ENCODE measurements at places on chromosomes 3 and 15.
A peak's percentile ranks its signal among the peaks of the same experiment; 100 is the strongest.

GRCh38 chr15:67550522-67550921 lies 8.0 kb downstream of the MAP2K5 start:
- DNase-seq = no peak

- DNase-seq = no peak
Observed at GRCh38 chr3:43873723-43874122, 183.0 kb downstream of the ABHD5 start.

- no peak for DNase-seq
Observed at GRCh38 chr15:90979582-90979981, 14.8 kb downstream of the PRC1 start.

DNA sequence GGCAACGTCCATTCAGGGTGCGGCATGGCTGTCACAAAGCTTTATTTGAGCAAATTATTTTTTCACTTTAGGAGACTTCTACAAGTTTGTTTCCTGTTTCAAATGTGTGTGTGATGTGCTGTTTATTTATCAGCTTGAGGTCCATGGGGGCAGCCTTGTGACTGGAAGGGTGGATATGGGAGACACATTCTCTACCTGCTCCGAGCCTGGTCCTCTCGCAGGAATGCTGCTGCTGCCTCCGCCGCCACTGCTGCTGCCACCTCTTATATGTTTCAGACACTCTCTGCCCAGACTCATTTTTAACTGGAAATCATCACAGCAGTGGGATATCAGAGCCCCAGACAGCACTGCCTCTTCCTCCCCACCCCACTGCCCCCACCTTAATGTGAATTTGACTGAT lies 83.5 kb upstream of the PXYLP1 start:
- DNase-seq = no peak

- DNase-seq = no peak
Observed at GRCh38 chr3:5057272-5057671, 64.8 kb upstream of the ARL8B start.

DNA sequence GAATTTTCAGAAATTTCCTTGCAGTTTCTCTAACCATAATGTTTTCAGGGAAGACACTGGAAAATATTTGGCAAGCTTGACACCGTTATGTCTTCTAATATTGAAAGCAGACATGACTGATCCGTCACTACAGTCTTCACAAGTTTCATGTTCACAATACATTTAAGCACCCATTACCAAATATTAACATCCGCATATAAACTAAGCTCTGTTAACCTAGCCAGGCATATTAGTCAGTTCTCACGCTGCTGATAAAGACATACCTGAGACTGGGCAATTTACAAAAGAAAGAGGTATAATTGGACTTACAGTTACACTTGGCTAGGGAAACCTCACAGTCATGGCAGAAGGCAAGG lies 162.7 kb upstream of the LYSMD4 start:
- no peak for DNase-seq

DNA sequence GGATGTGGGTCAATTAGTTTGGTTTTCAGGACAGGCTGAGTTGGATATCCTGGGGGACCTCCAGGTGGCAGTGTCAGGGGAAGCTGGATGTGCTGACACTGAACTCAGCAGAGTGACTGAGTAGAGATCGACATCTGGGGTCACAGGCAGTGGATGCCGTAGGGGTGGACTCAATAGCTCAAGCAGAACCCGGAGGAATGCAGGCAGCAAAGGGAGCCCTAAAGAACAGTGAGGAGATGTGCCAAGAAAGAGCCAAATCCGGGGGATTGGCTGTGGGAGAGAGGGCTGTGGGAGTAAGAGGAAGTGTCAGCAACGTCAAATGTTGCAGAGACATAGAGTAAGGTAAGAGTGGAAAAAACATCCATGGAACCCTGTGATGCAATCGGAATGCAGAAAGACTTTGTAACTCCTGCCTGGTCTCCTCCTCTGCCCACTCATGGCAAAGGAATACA lies 11.6 kb downstream of the CCR5AS start:
- no peak for DNase-seq

- DNase-seq = peak; percentile 21
Observed at GRCh38 chr3:70111411-70111810, 111.9 kb downstream of the SAMMSON start.
